ENCODE measurements at places on chromosomes 5 and 9. TPM values are rescaled to one million over a fixed set of nuclear protein-coding genes. Genes with fewer than 3 reads are reported as not detected.

GRCh38 chr5:140632366-140633020 is 482 bp downstream of the CD14 start:
- no peak for DNase-seq

Gene IL12B
- total RNA-seq, result not detected

Gene PROB1
- total RNA-seq, result not detected

- no peak for DNase-seq
Observed at GRCh38 chr5:69528035-69528434, 32.0 kb upstream of the GTF2H2C start.

Gene TMEM215
- not detected for total RNA-seq

Gene FOXD1
- total RNA-seq, result 5.4 TPM

DNA sequence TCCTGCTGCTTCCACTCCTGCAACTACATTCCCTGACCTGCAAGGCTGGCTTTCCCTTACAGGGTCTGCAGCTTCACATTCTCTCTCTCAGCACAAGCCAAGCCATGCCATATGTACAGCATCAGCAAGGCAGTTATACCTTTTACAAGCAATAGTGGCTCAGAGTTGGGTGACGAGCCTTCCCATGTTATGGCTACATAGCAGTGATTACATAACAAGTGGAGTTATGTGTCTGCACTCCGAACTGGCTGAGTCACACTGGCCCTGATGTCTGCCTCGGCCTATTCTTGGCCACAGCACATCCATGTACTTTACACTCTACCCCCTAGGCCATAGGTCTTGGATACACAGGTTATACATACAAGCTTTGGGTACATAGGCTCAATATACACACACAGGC is 52.0 kb upstream of the SNCAIP start:
- DNase-seq, result peak; percentile 71

- DNase-seq, result no peak
Observed at GRCh38 chr9:89923174-89923573, 318.4 kb downstream of the GADD45G start.

- DNase-seq, result no peak
Observed at GRCh38 chr5:119379096-119379495, 23.3 kb downstream of the TNFAIP8 start.

Gene CLIC3
- total RNA-seq, result 0.64 TPM

Gene STPG3
- not detected for total RNA-seq

Gene CDH6
- total RNA-seq, result 70.2 TPM

DNA sequence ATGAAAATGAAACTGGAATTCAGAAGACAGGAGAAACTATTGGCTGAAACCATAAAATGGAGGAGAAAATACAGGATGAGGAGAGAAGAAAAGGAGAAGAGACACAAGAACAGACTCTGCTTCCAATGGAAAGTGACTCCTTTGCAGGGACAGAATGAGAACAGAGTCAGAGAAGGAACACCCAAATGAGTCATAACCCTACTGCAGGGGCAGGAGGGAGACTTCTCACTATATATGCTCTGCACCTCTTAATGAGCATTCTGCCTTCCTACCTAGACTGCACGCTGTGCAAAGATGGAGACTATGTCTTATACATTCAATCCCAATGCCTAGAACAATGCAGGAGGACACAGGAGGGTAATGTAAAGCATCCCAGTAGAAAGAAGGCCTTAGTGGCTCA is 2.1 kb downstream of the SAXO1 start:
- no peak for DNase-seq

GRCh38 chr5:16034319-16035001 is 145.1 kb downstream of the MARCHF11 start:
- no peak for DNase-seq

GRCh38 chr5:157303667-157304327 is 37.9 kb downstream of the CYFIP2 start:
- DNase-seq, result no peak

DNA sequence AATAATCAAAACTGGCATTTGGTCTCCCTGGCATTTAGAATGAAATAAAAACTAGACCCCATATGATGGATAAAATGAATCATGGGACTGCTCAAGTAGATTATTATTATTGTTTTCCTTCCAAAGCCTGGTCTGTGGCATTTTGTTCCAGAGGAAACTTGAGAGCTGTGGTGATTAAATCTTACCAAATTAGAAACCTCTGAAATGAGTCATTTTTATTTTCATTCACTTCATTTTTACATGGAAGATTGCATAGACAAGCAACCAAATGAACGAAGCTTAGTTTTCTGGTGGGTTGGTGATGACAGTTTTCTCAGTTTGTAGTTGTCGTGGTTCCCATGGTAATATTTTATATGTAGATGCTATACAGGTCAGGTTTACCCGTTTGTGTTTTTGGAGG is 23.4 kb downstream of the PAM start:
- DNase-seq, result peak; percentile 64

Gene ENTPD8
- total RNA-seq, result 0.08 TPM

- DNase-seq, result peak; percentile 9
Observed at GRCh38 chr5:23977997-23978396, 470.6 kb downstream of the PRDM9 start.

DNA sequence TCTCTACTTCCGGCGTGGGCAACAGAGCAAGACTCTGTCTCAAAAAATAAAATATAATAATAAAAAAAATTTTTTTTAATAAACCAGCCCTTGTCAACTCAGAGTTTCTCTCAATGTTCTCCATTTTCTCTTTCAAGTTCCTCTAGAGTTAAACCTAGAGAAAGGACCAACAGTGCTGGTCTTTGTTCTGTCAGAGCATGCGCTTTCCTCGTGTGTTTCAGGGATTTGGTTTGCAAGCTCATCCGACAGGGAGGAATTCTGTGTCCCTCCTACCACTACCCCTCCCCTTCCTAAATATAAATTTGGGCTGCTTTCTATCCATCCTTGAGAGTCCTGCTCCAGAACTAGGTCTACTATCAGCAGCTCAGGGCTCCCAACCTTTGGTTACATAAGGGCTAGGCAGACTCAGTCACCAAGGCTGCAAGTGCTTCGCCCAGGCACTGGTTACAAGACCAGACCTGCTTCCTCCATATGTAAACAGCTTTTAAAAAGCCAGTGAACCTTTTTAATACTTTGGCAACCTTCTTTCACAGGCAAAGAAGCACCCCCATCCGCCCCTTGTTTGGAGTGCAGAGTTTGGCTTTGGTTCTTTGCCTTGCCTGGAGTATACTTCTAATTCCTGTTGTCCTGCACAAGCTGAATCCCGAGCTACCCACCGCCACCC is 13.5 kb downstream of the SETX start:
- DNase-seq, result no peak

DNA sequence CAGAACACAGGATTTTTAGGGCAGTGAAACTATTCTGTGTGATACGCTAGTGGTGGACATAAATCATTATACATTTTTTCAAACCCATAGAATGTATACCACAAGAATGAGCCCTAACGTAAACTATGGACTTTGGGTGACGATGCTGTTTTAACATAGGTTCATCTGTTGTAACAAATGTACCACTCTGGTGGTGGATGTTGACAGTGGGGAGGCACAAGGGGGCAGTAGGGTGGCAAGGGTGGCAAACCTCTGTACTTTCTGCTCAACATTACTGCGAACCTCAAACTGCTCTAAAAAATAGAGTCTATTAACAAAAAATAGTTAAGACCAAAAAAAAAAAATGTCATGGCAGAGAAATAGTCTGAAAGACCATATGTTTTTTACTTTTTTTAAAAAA is 9.1 kb upstream of the MVB12B start:
- DNase-seq, result no peak

GRCh38 chr5:9168791-9169556 is 376.9 kb downstream of the SEMA5A start:
- DNase-seq, result peak; percentile 38

Gene HDHD3
- 14.5 TPM for total RNA-seq

Gene ALDOB
- not detected for total RNA-seq
